Type B pancreatic cell (in vitro differentiated cells): ENCODE measurements at places on chromosomes 5 and 9. TPM values are rescaled to one million over a fixed set of nuclear protein-coding genes. Genes with fewer than 3 reads are reported as not detected.

- H3K27ac ChIP-seq: no peak overlapping the region
- no peaks in the 10 kb centered on the region for H3K27me3 ChIP-seq
- no peak overlapping the region for H3K4me3 ChIP-seq
- DNase-seq: no peak
Observed at GRCh38 chr9:115104908-115105307, 13.0 kb downstream of the TNC start.

DNA sequence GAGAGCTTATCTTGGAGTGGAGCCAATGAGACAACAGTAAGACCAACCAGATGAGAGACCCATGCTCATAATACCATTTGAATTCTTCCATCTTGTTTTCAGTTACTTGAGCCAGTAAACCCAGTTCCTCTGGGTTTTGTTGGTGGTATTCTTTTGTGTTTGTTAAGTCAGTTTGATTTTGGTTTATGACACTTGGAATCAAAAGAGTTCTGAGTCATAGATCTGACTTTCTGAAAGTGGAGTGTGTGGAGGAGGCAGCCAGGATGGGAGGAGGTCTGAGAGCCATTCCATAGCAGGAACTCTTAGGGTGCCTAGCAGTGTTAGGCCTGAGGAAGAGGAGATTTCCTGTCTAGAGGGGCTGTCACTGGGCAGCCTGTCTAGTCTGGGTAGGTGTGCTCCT, 24.6 kb upstream of the PANK3 start:
- no peak overlapping the region for H3K27ac ChIP-seq
- H3K4me1 ChIP-seq: peaks cover 22% of the 10 kb centered on the region
- no peak overlapping the region for H3K4me3 ChIP-seq
- H3K27me3 ChIP-seq: no peaks in the 10 kb centered on the region

- no peaks in the 10 kb centered on the region for H3K4me1 ChIP-seq
- no peak overlapping the region for H3K27ac ChIP-seq
- no peak overlapping the region for H3K4me3 ChIP-seq
- H3K36me3 ChIP-seq: no peaks in the 10 kb centered on the region
Observed at GRCh38 chr9:99489060-99489413, 267.0 kb downstream of the SEC61B start.

- H3K36me3 ChIP-seq: peaks cover 3% of the 10 kb centered on the region
- no peak for DNase-seq
- H3K4me1 ChIP-seq: peaks cover 21% of the 10 kb centered on the region
- no peak overlapping the region for H3K27ac ChIP-seq
Observed at GRCh38 chr9:121674952-121675351, 23.5 kb downstream of the DAB2IP start.

DNA sequence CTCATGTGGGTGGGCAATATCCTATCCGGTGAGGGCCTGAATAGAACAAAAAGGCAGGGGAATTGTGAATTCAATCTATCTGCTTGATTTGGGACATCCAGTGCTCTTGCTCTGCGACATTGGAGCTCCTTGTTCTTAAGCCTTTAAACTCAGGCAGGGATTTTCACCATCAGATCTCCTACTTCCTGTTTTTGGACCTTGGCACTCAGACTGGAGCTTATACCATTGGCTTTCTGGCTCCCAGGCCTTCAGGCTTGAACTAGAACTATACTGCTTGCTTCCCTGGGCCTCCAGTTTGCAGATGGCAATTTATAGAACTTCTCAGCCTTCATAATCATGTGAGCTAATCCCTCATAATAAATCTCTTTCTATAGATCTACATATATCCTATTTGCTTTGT, 134.3 kb upstream of the CLINT1 start:
- no peak for DNase-seq
- no peaks in the 10 kb centered on the region for H3K36me3 ChIP-seq
- no peaks in the 10 kb centered on the region for H3K27me3 ChIP-seq
- no peak overlapping the region for H3K27ac ChIP-seq
- no peaks in the 10 kb centered on the region for H3K4me1 ChIP-seq
- H3K4me3 ChIP-seq: no peak overlapping the region

DNA sequence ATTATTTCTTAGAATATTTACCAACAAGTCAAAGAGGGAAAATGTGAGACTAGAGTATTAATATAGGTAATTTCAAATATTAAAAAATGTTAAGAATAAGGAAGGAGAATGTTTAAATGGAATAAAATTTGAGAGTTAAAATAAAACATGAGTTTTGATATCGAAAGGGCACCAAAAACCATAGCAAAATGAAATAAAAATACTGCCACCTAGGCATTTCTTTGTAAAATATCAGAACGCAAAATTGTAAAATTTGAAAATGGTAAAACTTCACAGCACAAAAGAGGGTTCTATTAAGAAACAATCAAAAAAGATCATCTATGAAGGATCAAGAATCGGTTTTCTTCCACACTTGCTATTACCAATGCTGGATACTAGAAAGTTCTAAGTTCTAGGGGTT, 418.3 kb downstream of the TAF11L14 start:
- no peak for DNase-seq
- H3K36me3 ChIP-seq: no peaks in the 10 kb centered on the region
- no peaks in the 10 kb centered on the region for H3K4me1 ChIP-seq
- H3K4me3 ChIP-seq: no peak overlapping the region

GRCh38 chr5:115325296-115325959, 29.0 kb upstream of the CCDC112 start:
- H3K27me3 ChIP-seq: no peaks in the 10 kb centered on the region
- H3K4me1 ChIP-seq: no peaks in the 10 kb centered on the region
- no peaks in the 10 kb centered on the region for H3K36me3 ChIP-seq

DNA sequence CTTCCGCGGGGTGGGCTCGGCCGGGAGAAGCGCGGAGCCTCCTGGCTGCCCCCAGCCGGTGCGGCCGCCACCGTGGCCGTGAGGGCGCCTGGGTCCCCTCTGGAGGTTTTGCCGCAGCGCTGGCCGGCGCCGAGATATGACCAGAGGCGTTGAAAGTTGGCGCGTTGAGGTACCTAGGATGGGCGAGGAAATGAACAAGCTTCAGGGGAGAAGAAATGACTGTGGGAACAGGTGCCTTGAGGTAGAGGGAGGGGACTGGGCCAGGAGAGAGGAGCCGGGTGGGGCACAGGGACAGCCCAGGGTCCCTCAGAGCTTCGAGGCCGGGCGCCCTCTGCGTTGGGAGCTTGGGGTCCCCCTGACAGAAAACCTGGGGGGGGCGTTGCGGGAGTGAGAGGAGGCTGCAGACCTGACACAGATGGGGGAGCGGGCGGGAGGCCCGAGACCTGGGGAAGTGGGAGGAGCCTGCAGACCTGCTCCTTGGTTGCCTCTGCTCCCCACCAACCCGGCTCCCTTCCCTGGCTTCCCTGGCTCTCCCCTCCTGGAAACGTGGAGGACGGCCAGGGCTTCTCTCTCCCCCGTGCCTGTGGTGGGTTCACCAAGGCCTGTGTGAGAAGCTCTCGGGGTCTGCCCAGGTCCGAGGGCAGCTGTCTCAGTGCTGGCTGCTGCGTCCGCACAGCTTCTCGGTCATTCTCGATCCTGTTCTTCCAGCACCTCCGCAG, 14.2 kb downstream of the RABL6 start:
- no peak overlapping the region for H3K4me3 ChIP-seq
- H3K27me3 ChIP-seq: no peaks in the 10 kb centered on the region
- peaks cover 10% of the 10 kb centered on the region for H3K4me1 ChIP-seq
- no peak for DNase-seq
- peaks cover 14% of the 10 kb centered on the region for H3K36me3 ChIP-seq

DNA sequence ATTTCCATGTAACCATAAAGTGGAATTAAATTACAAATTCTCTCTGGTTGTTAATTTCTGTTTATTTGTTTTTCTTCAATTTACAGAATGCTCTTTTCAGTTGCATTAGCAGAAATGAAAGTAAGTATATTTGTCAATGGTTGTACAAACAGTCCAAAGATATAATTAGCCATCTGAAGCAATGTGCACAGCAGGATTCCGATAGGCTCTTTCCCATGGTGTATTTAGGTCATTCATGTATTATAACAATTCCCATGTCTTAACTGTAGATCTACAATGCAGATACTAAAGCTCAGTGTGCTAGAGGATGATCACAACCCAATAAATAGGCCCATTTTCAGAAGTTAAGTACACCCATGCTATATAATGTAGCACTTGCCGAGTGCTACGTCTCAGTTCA, 43.8 kb downstream of the RECK start:
- no peak overlapping the region for H3K4me3 ChIP-seq
- H3K36me3 ChIP-seq: peaks cover 12% of the 10 kb centered on the region
- no peaks in the 10 kb centered on the region for H3K27me3 ChIP-seq
- peaks cover 8% of the 10 kb centered on the region for H3K4me1 ChIP-seq
- DNase-seq: no peak

DNA sequence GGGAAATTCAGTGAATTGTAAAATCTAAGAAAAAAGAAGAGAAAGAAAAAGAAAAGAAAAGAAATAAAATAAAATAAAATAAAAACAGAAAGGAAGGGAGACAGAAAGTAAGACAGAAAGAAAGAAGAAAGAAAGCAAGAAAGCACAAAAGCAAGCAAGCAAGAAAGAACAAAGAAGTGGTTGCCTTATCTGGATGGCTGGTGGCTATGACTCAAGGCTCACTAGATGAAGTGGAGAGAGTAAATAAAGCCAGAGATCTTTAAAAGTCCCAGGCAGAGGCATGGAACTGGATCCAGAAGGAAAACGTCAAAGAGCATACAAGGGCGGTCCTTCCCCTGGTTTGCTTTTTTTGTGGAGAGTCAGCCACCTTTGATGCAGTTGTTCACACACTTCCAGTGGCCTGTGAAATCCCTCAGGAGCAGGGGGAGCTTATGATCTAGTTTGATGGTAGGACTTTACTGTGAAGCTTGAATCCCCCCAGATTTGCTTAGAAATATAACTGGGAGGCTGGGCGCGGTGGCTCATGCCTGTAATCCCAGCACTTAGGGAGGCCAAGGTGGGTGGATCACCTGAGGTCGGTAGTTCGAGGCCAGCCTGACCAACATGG, 176.7 kb upstream of the HMHB1 start:
- no peak overlapping the region for H3K4me3 ChIP-seq
- H3K36me3 ChIP-seq: no peaks in the 10 kb centered on the region
- H3K27ac ChIP-seq: no peak overlapping the region
- no peaks in the 10 kb centered on the region for H3K27me3 ChIP-seq
- no peak for DNase-seq
- peaks cover 19% of the 10 kb centered on the region for H3K4me1 ChIP-seq

DNA sequence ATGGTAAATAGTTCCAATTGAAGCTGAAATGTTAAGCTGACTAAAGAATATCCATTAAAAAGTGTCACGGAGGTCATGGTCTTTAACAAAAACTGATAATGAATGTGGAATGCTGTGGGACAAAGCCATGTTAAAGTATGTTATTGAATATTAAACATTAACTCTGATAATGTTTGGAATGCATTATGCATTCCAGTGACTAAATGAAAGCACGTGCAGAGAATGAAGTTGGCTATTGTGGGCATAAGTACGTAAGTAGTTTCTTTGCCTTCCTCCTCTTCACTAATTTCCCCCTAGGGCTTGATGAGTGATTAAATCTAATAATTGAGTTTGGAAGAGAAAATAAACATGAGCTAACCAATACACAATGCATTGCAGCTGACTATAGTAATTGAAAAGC, 640.4 kb upstream of the CDH10 start:
- H3K4me3 ChIP-seq: no peak overlapping the region
- H3K4me1 ChIP-seq: no peaks in the 10 kb centered on the region
- no peak for DNase-seq
- no peak overlapping the region for H3K27ac ChIP-seq
- H3K36me3 ChIP-seq: no peaks in the 10 kb centered on the region
- no peaks in the 10 kb centered on the region for H3K27me3 ChIP-seq

The SHOC1 gene
- total RNA-seq: not detected in 2 replicates

The TMEM232 gene
- 2.4 and 6.9 TPM in 2 replicates for total RNA-seq

The C5orf22 gene
- 21.7 and 28.1 TPM in 2 replicates for total RNA-seq

The ABO gene
- total RNA-seq: 3.7 and 5.6 TPM in 2 replicates

The JMY gene
- 11.6 and 13.0 TPM in 2 replicates for total RNA-seq
